ENCODE measurements at places on chromosomes 6 and 20.

GRCh38 chr6:11006061-11006460 lies 38.0 kb downstream of the ELOVL2 start:
- DNase-seq = no peak

- DNase-seq = peak; percentile 82
Measured at GRCh38 chr20:62887152-62887859, 25.7 kb upstream of the TCFL5 start.

DNA sequence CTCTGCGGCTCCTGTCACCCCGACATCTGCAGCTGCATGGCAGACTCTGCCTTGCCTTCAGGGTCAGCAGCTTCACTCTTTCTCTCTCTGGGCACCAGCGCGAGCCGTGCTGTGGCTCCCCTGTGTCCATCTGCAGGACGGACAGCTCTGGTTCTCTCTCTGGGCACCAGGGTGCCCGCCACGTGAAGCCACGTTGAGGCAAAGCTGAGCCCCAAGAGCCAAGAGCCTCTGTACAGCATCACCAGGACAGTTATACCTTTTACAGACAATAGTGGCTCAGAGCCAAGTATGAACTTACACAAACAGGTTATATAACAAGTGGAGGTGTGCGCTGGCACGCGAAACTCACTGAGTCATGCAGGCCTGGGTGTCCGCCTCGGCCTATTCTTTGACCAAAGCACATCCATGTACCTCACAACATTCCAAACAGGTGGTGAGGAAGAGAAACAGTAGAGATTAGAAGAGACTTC lies 50.8 kb downstream of the FAM50B start:
- DNase-seq = no peak

- no peak for DNase-seq
Measured at GRCh38 chr6:125746019-125746414, 3.4 kb upstream of the HEY2 start.

GRCh38 chr6:55822815-55823214 lies 52.6 kb downstream of the BMP5 start:
- DNase-seq = no peak

- DNase-seq = no peak
Measured at GRCh38 chr6:134564705-134565104, 246.8 kb upstream of the SGK1 start.

- DNase-seq = no peak
Measured at GRCh38 chr6:13304101-13304500, 24.2 kb downstream of the TBC1D7 start.

DNA sequence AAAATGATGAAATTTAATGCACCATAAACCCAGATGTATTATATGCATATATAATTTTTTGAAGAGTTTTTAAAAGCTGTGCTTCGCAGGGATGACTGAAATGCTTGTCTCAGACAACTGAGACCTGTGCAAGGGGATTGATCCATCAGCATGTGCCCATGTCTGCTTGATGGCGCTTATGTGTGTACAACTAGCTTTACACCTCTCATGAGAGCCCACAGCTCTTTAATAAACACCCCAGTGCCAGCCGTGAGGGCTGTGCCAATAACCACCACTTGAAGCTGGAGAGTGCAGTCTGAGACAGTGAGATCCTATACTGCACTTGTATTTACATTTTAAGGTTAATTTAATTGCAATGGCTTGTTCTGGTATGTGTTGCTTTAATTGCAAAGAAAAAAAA lies 225.5 kb downstream of the BCKDHB start:
- DNase-seq = no peak

DNA sequence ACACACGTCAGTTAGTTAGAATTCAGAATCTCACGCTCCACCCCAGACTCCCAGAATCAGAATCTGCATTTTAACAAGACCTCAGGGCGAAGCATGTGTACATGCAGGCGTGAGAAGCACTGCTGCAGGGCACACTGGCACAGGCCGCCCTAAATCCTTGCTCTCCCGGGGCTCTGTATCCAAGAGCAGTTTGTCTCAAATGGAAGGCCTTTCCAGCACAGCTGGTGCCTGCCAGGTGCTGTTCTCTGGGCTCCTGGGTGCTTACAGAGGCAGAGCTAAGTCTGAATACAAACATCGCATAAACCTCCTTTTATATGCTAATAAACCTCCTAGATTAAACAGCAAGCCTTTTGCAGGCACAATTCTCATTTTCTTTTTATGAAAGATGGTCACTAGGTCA lies 119.1 kb upstream of the CD93 start:
- DNase-seq = no peak

DNA sequence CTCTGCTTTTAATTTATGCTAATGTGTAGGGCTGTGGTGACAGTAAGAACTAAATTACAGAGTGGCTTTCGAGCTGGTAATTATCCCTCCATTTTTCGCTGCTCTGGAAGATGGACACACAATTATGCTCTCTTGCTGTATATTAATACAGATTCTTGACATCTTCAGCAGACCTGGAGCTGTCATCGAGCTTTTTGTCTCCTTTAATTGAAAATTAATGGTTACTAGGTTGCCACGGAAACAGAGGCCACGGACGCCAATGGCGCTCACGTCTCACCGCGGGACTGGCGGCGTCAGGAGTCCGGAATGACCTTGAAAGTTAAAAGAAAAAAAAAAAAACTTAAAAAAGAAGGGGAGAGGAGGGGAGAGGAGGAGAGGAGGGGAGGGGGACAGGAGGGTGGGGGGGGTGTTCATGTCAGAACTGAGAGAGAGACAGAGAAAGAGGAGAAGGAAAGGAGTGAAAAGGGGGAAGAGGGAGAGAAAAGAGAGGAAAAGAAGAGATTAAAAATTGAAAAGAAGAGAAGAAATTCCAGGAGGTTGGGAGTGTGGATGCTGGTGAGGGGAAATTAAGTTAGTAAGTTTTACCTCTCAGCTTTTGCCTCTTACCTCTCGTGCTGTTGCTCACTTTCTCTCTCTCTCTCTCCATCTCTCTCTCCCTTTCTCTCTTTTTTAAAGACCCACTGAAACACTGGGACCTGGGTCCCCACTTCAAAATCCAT lies 22.1 kb upstream of the FOXP4 start:
- DNase-seq = no peak

- DNase-seq = no peak
Measured at GRCh38 chr6:48757661-48758060, 646.7 kb upstream of the PTCHD4 start.

DNA sequence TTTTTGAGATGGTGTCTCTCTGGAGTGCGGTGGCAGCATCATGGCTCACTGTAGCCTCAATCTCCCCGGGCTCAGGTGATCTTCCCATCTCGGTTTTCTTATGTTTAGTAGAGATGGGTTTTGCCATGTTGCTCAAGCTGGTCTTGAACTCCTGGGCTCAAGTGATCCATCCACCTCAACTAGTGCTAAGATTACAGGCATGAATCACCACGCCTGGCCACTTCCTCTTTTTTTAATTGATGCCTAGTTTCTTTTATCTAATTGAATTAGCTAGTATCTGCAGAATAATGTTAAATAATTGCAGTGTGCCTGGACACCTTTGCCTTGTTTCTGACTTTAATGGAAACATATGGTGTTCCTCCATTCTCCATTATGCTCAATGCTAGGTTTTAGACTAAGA lies 38.4 kb upstream of the SLC22A16 start:
- no peak for DNase-seq

DNA sequence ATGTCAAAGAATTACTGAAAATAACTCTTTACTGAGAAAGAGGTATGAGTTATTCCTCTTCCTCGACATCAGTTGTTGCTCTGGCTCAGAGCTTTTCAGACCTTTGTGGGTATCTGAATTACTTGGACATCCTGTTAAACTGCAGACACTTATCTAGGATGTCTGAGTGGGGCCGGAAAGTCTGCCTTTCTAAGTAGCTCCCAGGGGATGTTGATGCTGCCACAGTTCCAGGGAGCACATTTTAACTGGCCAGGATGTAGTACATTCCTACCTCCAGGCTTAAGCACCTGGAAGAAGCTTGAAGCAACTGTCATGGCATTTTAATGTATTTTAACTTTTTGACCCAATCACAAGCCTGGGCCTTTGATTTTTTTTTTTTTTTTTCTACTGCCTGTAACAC lies 265.8 kb upstream of the PLCB4 start:
- no peak for DNase-seq

- peak; percentile 94 for DNase-seq
Measured at GRCh38 chr20:51456511-51457509, 85.7 kb downstream of the NFATC2 start.

GRCh38 chr6:65646544-65646943 lies 60.5 kb downstream of the EYS start:
- DNase-seq = no peak

GRCh38 chr20:54566031-54566688 lies 90.8 kb downstream of the DOK5 start:
- DNase-seq = no peak
